ENCODE measurements at places on chromosomes 2 and 18.

GRCh38 chr18:2236232-2236631 lies 335.1 kb downstream of the METTL4 start:
- no peak for DNase-seq

GRCh38 chr2:84519332-84519957 lies 3.1 kb downstream of the DNAH6 start:
- DNase-seq = no peak

GRCh38 chr18:8121101-8121500 lies 488.1 kb upstream of the RAB12 start:
- DNase-seq = no peak

- no peak for DNase-seq
Observed at GRCh38 chr2:161415987-161416707, at the start of gene TBR1. TBR1 (plus strand) TSS chr2:161416297; CDS start chr2:161416411, 114 bp downstream.

- no peak for DNase-seq
Observed at GRCh38 chr2:11820650-11821049, 74.2 kb downstream of the LPIN1 start.

DNA sequence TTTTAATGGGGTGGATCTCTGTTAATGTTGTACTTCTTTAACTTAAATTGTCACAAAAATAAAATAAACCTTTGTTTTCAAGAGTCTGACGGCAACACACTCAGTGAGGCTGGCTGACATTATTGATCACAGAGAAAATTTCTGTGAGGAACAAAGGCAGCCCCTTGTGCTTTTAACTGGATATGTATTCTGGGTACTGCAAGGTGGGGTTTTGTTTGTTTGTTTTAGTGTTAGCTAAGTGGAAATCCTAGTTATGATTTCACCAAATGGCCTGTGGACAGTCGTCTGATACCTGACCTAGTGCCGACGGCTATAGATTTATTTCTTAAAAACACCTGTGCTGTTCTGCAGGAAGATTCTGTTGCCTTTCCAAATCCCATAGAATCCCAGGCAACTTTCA lies 1329.5 kb upstream of the ZEB2 start:
- no peak for DNase-seq

GRCh38 chr2:99279969-99280695 lies 20.9 kb downstream of the LYG1 start:
- no peak for DNase-seq

GRCh38 chr2:40867829-40868228 lies 415.9 kb upstream of the SLC8A1 start:
- no peak for DNase-seq

- no peak for DNase-seq
Observed at GRCh38 chr2:105038383-105039061, 653 bp downstream of the MRPS9 start.

GRCh38 chr2:230930928-230931555 lies 6.0 kb upstream of the GPR55 start:
- DNase-seq = no peak

DNA sequence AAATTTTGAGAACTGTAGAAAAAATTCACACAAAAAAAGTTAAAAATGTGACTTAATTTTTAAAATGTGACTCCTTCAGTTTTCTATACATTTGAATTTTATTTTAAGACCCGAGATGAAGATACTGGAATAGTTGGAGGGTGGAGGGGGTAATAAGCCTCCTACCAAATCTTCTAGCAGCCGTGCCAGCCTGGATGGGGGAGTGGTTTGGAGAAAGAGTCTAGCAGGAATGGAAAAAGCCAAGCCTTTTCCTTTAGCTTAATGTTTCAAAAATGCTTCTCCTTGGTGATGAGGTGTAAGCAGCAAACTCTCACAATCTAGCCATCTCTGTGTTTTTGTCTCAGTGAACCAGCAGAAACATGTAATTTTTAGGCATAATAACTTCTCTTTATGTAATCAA lies 14.7 kb downstream of the CASP8 start:
- no peak for DNase-seq

- no peak for DNase-seq
Observed at GRCh38 chr18:55479656-55480420, 108.2 kb downstream of the TCF4 start.

- no peak for DNase-seq
Observed at GRCh38 chr18:51953521-51953920, 386.5 kb upstream of the DCC start.

DNA sequence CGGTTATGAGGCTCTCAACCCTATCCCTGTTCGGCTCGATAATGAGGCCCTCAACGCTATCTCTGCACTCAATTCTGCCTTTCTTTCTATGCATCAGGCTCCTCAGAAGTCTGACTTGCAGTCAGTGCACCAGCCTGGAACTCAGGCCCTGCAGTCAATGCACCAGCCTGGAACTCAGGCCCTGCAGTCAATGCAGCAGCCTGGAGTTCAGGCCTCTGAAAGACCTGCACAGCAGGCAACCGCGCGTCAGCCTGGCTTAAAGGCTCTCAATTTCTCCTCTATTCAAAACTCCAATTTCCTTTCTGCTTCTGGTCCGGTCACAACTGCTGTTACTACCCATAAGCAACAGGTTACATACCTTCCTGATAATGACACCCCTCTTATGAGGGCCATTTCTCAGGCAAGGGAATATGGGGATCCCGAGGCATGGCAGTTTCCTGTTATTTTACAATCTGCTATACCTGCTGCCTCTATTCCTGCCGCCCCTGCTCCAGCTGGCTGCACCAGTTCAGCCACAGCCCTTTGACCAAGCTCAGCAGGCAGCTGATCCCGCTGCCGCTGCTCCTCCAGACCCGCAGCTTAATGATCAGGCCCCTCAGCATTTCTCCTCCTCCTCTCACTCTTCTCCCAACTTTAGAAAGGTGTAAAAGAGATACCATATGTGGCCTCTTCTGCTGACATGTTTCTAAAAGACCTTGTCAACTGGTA lies 933.6 kb upstream of the FANCL start:
- DNase-seq = no peak

- no peak for DNase-seq
Observed at GRCh38 chr2:16225545-16225944, 285.2 kb downstream of the MYCN start.

DNA sequence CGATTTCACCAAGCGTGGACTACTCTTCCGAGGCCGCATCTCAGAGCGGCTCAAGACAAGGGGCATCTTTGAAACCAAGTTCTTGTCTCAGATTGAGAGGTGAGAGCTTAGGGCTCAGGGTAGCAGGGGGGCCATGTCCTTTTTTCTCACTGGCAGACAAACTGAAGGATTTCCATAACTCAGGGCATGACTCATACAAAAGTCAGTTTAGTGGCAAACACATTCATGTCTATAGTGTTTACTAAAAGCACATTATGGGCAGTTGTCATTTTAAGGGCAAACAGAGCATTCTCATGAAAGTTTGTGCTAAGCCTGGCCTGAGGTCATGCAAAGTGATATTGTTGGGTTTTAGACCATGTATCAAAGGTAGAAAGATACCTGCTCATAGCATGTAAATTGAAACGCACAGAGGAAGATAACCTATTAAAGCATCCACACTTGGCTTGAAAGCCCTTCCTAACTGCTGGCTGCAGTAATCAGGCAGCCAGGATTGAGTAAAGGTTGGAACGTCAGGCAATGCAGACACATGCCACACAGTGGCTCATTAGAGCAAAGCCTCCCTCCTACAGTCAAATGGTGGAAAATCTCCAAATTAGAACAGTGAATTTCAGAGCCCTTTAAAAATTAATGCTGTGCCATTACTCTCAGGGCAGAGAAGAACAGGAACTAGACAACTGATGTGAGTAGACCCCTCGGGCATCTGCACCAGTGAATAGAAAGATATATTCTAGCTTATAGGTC lies 54.2 kb downstream of the HK2 start:
- DNase-seq = no peak

GRCh38 chr2:237309011-237309410 lies 105.0 kb downstream of the COL6A3 start:
- DNase-seq = no peak

DNA sequence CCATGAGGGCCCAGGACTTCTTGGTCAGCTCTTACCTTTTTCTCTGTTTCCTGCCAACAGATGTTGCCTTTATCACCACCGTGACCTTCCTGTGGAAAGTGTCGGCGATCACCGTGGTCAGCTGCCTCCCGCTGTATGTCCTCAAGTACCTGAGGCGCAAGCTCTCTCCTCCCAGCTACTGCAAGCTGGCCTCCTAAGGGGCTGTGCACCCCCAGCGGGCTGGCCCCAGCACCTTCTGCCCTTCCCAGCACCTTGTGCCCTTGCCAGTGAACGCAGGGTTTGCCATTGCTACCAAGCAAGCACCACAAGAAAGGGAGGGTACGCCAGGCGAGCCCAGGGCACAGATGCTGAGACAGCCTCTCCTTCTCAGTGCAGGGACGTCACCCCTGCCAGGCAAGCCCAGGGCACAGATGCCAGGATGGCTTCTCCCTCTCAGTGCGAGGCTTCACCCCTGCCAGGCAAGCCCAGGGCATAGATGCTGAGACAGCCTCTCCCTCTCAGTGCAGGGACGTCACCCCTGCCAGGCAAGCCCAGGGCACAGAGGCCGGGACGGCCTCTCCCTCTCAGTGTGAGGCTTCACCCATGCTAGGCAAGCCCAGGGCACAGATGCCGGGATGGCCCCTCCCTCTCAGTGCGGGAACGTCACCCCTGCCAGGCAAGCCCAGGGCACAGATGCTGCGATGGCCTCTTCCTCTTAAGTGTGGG lies 18.4 kb upstream of the NFATC1 start:
- no peak for DNase-seq

DNA sequence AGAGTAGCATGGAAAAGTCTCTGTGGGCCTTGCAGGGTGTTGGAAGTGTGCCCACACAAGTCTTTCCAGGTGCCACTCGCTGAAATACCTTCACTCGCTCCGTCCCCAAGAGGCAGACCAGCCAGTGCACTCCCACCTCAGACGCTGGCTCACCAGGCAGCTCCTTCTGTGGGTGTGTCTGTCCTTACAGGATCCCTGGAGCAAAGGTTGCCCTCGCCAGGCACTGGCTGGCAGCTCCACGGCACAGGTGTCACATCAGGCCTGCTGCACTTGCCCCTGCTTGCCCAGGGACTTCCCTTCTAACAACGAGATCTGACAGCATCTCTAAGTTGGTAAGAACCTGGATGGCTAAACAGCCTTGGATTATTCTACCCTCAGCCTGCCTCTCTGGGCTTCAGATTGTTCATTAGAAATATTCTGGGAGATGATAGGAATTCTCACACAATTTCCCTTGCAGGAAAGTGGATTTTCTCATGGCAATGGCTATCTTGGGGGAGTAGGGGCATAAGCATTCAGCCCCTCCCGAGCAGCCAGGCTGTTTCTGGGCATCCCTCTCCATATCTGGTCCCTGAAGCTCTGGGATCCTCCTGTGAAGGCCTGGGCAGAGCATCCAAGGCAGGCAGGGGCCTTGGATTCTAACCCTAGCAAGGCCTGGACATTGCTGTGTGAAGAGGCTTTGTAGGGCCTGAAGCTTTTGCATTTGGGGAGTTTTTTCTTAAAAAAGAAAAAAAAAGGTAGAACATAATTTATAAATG lies 262.1 kb downstream of the MYCN start:
- no peak for DNase-seq

DNA sequence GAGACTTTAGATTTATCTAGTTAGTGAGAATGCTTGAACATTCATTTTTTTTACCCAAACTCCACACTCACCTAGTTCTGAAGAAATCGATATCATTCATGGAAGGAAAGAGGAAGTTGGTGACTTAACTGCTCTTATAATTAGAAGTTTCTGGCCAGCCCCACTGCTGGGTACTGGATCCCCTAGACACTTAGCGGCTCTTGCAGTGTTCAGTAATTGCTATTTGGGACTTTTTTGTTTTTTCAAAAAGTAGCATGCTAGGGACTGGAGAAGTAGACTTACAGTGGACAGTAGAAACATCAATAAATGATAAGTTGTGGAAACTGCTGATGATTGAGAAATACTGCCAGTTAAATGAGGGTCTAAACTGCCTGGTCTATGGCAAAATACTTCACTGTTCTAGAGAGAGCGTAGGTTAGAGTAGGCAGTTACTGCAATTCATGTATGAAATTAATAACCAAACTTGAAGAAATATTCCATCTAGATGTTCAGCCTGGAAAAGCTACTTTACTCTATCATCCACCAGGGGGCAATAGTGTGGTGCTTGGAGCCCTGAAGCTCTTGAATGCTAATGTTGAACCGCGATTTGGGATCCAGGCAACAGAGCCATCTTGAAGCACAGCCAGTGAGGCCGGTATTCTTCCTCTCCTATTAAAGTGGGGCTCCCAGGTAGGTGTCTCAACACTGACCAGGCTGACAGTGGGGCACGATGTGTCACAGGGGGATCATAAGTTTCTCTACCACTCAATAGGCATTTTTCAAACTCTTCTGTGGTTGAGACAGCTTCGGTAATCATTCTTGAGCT lies 146.1 kb upstream of the SESTD1 start:
- no peak for DNase-seq

DNA sequence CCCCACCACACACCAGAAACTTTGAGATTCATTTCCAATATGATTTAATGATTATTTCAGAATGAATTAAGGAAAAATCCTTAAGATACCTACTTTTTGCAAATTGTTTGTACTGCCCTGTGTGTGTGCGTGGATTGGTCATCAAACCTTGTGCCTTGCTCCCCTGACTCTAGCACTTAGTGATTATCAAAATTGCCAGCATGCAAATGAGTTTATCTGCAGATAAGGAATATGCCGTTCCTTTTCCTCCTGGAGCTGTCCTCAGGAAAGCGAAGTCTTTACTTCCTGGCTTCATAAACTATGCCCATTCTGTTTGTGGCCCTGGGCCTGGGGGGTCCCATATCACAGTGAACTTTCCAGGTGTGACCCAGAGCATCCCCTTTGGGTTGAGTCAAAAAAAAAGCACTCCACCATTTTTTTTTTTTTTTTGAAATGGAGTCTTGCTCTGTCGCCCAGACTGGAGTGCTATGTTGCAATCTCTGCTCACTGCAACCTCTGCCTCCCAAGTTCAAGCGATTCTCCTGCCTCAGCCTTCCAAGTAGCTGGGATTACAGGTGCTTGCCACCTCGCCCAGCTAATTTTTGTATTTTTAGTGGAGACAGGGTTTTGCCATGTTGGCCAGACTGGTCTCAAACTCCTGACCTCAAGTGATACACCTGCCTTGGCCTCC lies 11.4 kb downstream of the CHMP1B start:
- no peak for DNase-seq

- DNase-seq = no peak
Observed at GRCh38 chr2:26527726-26528585, 50.0 kb upstream of the OTOF start.

GRCh38 chr2:138531913-138532312 lies 30.3 kb downstream of the SPOPL start:
- DNase-seq = no peak

- DNase-seq = no peak
Observed at GRCh38 chr2:112887964-112888749, 22.8 kb upstream of the IL37 start.

GRCh38 chr18:13446610-13447461 lies 228.3 kb downstream of the LDLRAD4 start:
- DNase-seq = no peak

DNA sequence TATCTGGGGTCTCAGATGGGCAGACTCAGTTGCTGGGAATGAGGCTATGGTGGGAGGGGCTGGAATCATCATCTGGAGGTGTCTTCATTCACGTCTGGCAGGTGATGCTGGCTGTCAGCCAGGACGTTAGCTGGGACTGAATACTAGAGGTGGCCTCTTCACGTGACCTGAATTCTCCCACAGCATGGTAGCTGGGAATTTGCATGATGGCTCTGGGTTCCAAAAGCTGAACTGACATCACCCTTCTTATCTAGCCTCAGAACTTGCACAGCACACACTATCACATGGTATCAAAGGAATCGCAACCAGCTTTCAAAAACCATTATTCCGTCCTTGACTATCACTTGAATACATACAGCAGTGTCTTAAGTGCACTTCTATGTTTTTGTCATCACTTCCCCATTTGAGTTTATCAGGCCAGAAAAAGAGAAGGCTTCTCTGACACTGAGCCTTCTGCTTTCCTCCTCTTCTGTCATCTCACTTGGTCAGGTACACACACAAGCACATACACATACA lies 53.0 kb upstream of the LRP2 start:
- no peak for DNase-seq
